Dermis microvascular lymphatic vessel endothelial cell (primary cell): ENCODE measurements at places on chromosomes 6 and 20. TPM values are rescaled to one million over a fixed set of nuclear protein-coding genes. Genes with fewer than 3 reads are reported as not detected.

Gene PRICKLE4
- total RNA-seq = 6.4 and 9.5 TPM in 2 replicates

Gene SLC35D3
- total RNA-seq = not detected in 2 replicates

Gene CLIC5
- under 0.01 TPM in 2 replicates for total RNA-seq

Gene VWA7
- total RNA-seq = under 0.01 and 0.13 TPM in 2 replicates

Gene CST2
- total RNA-seq = not detected in 2 replicates

Gene PTPN1
- 25.5 and 29.6 TPM in 2 replicates for total RNA-seq

Gene HLA-B
- total RNA-seq = 258 and 476 TPM in 2 replicates

Gene TP53TG5
- total RNA-seq = not detected in 2 replicates

Gene TBX18
- total RNA-seq = 1.0 and 1.2 TPM in 2 replicates

Gene GPSM3
- total RNA-seq = 6.9 and 9.0 TPM in 2 replicates

Gene NR2E1
- total RNA-seq = not detected in 2 replicates

Gene AVP
- not detected in 2 replicates for total RNA-seq

Gene DDX43
- 0.38 and 1.3 TPM in 2 replicates for total RNA-seq

Gene PPP1R3G
- 0.39 and 0.89 TPM in 2 replicates for total RNA-seq

Gene VGLL2
- not detected in 2 replicates for total RNA-seq

Gene ATP6V1G2
- 0.13 TPM in 1 of 2 replicates, not detected in the other for total RNA-seq

Gene HNF4A
- not detected in 2 replicates for total RNA-seq

Gene KCNB1
- under 0.01 TPM in 1 of 2 replicates, not detected in the other for total RNA-seq

Gene FRMD1
- not detected in 2 replicates for total RNA-seq

Gene RAMACL
- 1.7 and 3.4 TPM in 2 replicates for total RNA-seq

Gene TRIM15
- not detected in 2 replicates for total RNA-seq
